Left ventricle myocardium superior (tissue), 1 donor: ENCODE measurements at places on chromosomes 16 and 17. TPM values are rescaled to one million over a fixed set of nuclear protein-coding genes. Genes with fewer than 3 reads are reported as not detected.

Gene TSPAN10
- not detected for total RNA-seq

Gene KRT39
- total RNA-seq: not detected

DNA sequence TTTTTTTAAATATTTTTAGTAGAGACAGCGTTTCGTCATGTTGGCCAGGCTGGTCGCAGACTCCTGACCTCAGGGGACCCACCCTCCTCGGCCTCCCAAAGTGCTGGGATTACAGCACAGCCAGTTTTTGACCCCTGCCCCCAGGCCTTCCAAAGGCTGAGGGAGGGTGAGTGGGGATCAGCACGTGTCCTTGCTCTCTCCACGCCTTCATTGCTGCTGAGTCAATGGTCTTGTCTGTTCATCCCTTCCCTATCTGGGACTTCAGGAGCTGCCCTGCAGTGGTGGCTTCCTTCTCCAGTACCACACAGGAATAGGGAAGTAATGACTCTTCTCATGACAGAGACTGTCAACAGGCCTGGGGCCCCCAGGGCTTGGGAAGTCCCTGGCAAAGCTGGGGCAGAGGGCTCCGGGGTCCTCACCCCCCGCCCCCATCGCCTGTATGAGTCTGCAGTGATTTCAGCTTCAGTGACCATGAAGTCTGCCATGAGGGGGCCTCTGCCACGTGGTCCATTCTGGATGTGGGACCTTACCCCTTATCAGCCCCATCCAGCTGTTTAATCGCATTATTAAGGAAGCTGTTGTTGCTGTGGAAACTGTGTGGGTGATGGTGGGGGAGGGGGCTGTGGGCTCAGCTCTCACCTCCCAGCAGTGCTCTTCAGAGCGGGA is 6.1 kb downstream of the ABCC3 start:
- DNase-seq: peak; percentile 40

- DNase-seq: no peak
Observed at GRCh38 chr16:70571623-70572022, 48.0 kb downstream of the SF3B3 start.

GRCh38 chr17:8872705-8873435 is 5.4 kb upstream of the PIK3R6 start:
- DNase-seq: no peak

- no peak for DNase-seq
Observed at GRCh38 chr17:32268734-32269288, 3.2 kb downstream of the RHBDL3 start.

- no peak for DNase-seq
Observed at GRCh38 chr17:44827863-44828262, 2.2 kb downstream of the GJC1 start.
